Mammary epithelial cell (primary cell): ENCODE measurements at places on chromosomes 1 and 21. TPM values are rescaled to one million over a fixed set of nuclear protein-coding genes. Genes with fewer than 3 reads are reported as not detected.
A peak's percentile ranks its signal among the peaks of the same experiment; 100 is the strongest.

GRCh38 chr1:101299141-101299540, 62.3 kb downstream of the S1PR1 start:
- no peak for DNase-seq

- DNase-seq, result no peak
Observed at GRCh38 chr1:178489399-178489798, 7.4 kb downstream of the CLEC20A start.

- peak; percentile 14 for DNase-seq
Observed at GRCh38 chr21:34691390-34692032, 22.7 kb downstream of the CLIC6 start.

GRCh38 chr1:164803366-164803765, 244.4 kb downstream of the PBX1 start:
- no peak for DNase-seq

ADAMTSL4 gene
- total RNA-seq, result 2.9 and 3.5 TPM in 2 replicates

DNA sequence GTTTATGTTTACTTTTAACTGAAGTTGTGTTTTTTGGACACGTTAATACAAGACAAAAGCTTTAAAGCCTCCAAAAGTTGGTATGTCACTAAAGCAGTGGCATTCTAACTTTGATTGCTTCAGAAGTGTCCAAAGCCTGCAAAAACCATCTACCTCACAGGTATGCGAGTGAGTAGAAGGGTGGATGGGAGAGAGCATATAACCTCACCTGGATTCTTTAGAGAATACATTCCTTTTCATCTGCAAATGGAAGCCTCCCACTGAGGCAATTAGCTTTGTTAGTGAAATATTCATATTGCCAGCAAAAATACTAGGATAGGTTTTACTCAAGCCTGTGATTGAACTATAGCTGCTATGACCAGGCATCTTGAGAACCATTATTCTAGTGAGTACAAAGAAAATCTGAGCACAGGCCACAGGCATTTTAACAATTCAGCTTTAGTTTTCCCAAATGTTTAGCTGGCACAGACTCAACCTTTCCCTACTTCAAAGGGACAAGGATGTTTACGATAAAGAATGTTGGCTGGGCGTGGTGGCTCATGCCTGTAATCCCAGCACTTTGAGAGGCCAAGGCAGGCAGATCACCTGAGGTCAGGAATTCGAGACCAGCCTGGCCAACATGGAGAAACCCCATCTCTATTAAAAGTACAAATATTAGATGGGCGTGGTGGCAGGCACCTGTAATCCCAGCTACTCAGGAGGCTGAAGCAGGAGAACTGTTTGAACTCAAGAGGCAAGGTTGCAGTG, 39.7 kb downstream of the MAP3K21 start:
- no peak for DNase-seq

FCGR1A gene
- total RNA-seq, result not detected

SPATC1L gene
- total RNA-seq, result 5.0 TPM

DNA sequence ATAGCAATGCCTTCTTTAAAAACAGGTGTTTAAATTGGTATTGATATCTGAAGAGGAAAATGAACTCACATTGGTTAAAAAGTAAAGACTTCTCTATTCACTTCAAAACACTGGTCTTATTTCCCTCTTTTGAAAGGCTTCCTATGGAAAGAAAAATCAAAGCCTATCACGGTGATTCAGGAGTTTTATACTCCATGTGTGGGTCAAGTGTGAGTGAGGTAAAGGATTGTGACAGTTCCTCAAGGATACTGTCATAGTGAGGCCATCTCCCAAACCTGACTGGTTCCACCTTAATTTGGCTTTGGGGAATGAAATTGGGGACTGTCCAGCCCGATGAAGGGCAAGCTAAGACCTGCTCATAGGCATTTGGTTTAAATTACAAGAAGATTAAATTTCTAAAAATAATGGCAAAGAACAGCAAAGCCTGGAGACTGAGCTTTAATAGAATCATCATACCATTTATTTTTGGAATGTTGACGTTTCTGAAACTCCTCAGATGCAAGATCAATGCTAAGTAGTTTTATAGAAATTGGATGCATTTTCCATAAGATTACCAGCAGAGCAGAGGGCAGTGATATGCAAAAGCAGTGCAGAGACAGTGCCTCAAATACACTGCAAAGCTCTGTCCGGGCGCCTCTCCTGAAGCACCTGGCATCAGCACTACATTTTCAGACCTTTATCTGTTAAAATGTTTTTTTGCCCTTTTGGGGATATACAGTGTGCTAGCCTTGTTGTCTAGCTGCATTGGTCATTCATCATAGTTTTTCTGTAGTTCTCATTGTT, 302.1 kb upstream of the SGIP1 start:
- no peak for DNase-seq

GRCh38 chr1:77354536-77354935, 72.7 kb downstream of the AK5 start:
- no peak for DNase-seq

DNA sequence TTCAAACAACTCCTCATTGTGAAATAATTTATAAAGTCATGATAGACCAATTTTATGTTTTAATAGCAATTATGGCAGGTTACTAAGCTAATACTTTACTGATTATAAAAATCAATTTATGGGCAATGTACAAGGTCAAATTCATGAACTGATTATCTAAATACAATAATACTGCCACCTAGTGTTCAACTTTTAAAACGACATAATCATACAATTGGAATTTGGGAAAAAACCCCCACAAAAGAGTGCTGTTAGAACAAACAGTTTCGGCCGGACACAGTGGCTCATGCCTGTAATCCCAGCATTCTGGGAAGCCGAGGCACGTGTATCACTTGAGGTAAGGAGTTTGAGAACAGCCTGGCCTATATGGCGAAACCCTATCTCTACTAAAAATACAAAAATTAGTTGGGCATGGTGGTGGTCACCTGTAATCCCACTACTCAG, 14.0 kb downstream of the GTF2B start:
- DNase-seq, result peak; percentile 53

GRCh38 chr1:193841857-193842256, 655.4 kb upstream of the B3GALT2 start:
- DNase-seq, result no peak

GRCh38 chr1:31814631-31815306, 1.1 kb downstream of the SPOCD1 start:
- no peak for DNase-seq

- DNase-seq, result peak; percentile 50
Observed at GRCh38 chr1:226846786-226847185, 23.6 kb upstream of the PSEN2 start.

- no peak for DNase-seq
Observed at GRCh38 chr1:232921381-232921780, 29.0 kb upstream of the NTPCR start.

- DNase-seq, result no peak
Observed at GRCh38 chr21:32101277-32101676, 177.6 kb downstream of the MIS18A start.

DNA sequence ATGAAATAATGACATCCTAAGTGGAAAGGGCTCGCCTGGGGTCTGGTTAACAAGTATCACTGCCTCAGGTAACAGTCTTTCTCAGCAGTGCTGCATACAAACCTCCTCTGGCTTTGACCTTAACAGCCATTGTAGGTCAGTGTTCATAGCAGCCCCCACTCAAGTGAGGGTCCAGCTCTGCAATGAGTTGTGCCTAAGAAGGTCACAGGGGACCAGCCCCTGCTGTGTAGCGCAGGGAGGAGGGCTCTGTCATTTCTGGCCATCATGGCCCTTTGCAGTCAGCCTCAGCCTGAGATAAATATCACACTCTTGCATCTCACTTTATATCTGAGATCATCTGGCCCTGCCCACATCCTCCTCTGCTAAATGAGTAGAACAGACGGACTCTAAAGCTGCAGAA, 18.1 kb upstream of the MYSM1 start:
- DNase-seq, result no peak

DNA sequence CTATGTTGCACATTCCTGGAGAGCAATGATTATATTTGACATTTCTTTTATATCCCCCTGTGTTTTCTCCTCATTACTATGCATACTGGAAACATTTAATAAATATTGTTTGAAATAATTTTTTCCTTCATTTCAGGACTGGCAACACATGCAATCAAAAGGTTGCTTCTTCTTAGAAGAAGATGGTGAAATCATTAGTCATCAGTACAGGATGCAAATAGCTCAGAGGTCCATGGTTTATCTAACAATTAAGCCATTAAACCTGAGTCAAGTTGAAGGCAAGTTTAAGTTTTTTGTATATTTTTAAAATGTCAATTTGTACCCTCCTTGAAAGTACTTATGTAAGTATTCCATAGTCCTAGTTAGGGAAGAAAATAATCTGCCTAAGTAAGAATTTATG, 22.5 kb downstream of the EFCAB7 start:
- DNase-seq, result peak; percentile 49

- no peak for DNase-seq
Observed at GRCh38 chr1:40773748-40774265, 9.8 kb upstream of the KCNQ4 start.

DNA sequence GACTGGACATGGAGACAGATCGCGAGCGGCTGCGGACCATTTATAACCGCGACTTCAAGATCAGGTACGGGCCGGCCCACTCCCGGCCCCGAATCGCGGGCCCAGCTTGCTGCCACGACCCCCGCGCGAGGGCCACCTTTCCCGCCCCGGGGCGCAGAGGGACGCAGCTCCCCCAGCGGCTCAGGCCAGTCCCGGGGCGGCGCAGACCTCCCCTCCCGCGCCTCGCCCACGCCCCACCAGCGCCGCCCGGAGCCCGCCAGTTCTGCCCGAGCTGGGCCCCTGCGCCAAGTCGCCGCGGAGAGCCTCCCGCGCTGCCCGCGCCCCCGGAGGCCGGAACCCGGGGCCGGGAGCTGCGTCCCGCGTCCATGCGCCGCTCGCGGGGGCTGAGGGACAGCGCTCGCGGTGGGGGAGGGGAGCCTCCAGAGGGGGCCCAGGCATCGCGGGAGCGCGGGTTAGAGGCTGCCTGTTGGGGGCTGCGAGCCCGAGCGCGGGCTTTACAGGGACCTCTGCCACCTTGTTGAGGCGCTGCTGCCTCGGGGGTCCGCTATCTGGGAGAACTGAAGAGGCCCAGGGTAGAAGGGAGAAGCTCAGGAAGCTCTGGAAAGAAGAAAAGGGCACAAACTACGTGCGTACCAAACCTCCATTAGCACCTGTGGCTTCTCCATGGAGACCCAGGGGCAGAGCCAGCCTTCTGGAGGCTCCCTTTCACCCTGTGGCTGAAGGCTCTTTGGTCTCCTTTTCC, 698 bp downstream of the MOV10 start:
- peak; percentile 17 for DNase-seq
